Activated naive CD4-positive, alpha-beta T cell treated with anti-CD3 and anti-CD28 coated beads, Interleukin-2, amount 10 ng/mL, durations not matched to agents 5 hours and 36 hours (primary cell): ENCODE measurements at places on chromosomes 7 and 10. TPM values are rescaled to one million over a fixed set of nuclear protein-coding genes. Genes with fewer than 3 reads are reported as not detected.

The CYP2C9 gene
- not detected for total RNA-seq

The ADAMTS14 gene
- not detected for total RNA-seq

The KCNK18 gene
- total RNA-seq: not detected

The DRGX gene
- total RNA-seq: not detected

The UTF1 gene
- not detected for total RNA-seq

The FLNC gene
- not detected for total RNA-seq

The ARPC1A gene
- 44.8 TPM for total RNA-seq

The ADAM22 gene
- 1.6 TPM for total RNA-seq

The HABP2 gene
- not detected for total RNA-seq

The CFAP70 gene
- 0.72 TPM for total RNA-seq

The GPR158 gene
- total RNA-seq: not detected

The SUN3 gene
- total RNA-seq: not detected

The ZNF316 gene
- total RNA-seq: 34.0 TPM

The PDK4 gene
- not detected for total RNA-seq

The RBM48 gene
- 16.8 TPM for total RNA-seq

The MRC1 gene
- total RNA-seq: not detected

The PLCE1 gene
- total RNA-seq: not detected

The TSPAN33 gene
- 1.4 TPM for total RNA-seq

The LRRD1 gene
- total RNA-seq: not detected

The LIPJ gene
- not detected for total RNA-seq

The PON3 gene
- not detected for total RNA-seq

The EPO gene
- total RNA-seq: 0.15 TPM

The NRAP gene
- not detected for total RNA-seq

The HOXA3 gene
- not detected for total RNA-seq

The NPC1L1 gene
- total RNA-seq: not detected

The FBXL15 gene
- 11.0 TPM for total RNA-seq

The ZNF488 gene
- 0.08 TPM for total RNA-seq

The FFAR4 gene
- not detected for total RNA-seq

The C7orf57 gene
- 0.28 TPM for total RNA-seq

The CUZD1 gene
- 1.8 TPM for total RNA-seq

The DEPP1 gene
- total RNA-seq: 0.35 TPM

The CALML3 gene
- not detected for total RNA-seq

The RPEL1 gene
- total RNA-seq: not detected

The GDF2 gene
- total RNA-seq: not detected

The VAX1 gene
- not detected for total RNA-seq

The GNAT3 gene
- not detected for total RNA-seq
